ENCODE measurements at places on chromosomes 12 and 14. TPM values are rescaled to one million over a fixed set of nuclear protein-coding genes. Genes with fewer than 3 reads are reported as not detected.
A peak's percentile ranks its signal among the peaks of the same experiment; 100 is the strongest.

The FAM186B gene
- total RNA-seq = not detected

DNA sequence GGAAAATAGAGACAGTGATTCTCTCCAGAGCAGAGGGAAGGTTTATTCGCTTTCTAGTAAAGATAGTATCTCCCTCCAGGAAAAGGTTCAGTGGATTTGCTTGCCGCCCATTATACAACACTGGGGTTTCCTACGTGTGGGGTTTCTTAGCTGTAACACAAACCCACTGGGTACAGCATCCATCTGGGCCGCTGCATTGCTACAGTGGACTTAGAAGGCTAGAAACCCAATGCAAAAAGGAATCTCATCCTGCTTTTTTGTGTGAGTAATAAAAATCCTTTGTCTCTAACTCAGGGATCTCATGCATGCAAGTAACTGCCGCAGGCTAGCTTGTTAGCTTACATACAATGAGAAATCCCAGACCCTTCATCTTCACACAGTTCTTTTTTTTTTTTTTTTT is 67.1 kb upstream of the BCL2L14 start:
- no peak for DNase-seq

The LRRC9 gene
- total RNA-seq = not detected

DNA sequence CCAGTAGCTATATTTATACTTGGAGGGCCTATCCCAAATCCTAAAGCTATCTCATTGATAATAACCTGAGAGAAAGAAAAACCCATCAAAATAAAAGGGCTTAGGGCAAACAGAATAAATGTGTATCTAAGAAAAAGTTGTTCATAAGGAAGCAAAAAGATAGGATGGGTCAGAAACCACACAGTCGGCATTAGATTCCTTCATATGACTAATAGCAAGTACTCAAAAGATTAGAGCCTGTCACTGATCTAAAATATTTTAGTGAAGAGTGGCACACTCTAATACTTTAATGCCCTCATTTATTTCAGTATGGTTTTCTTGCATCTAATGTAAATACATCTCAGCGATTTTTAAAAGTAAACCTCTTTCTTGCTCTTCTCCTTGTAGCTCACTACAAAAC is 17.1 kb upstream of the NAV3 start:
- no peak for DNase-seq

DNA sequence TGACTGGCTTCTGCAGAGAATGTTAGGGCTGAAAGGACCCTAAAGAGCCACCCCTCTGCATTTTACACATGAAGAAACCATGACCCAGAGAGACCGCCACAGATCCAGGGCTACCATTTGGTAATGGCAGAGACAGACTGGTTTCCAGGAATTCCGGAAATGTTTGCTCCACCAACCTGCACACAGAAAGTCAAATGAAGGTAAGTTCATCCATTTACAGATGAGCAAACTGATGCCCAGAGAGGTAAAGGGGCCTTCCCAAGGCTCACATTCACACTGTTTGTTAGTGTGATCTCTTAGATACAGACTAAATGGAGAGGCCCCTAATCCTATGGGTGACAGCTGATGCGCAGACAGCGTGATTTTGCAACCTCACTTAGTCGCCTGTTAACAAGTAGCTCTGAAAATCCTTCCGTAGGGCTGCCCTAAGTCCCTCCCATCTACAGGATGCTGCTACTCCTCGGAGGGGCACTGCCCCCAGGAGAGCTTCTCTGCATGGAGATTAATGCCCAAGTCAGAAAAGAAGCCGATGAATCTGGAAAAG is 33.8 kb downstream of the ZFP36L1 start:
- no peak for DNase-seq

DNA sequence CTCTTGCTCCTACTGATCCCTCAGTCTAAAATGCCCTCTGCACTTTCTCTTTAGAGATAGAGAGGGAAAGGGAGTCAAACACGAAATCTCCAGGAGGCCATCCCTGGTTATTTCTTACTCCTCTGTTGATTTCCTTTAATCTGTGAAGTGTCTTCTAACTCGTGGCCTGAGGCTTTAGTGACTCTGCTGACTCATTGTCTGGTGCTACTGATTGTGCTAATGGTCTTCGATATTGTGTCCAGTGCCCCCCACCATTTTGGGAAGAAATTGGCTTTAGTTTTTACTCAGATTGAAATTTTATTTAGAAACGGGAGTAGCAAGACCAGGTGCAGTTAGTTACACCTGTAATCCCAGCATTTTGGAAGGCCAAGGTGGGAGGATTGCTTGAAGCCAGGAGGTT is 839 bp downstream of the CLEC9A start:
- no peak for DNase-seq

DNA sequence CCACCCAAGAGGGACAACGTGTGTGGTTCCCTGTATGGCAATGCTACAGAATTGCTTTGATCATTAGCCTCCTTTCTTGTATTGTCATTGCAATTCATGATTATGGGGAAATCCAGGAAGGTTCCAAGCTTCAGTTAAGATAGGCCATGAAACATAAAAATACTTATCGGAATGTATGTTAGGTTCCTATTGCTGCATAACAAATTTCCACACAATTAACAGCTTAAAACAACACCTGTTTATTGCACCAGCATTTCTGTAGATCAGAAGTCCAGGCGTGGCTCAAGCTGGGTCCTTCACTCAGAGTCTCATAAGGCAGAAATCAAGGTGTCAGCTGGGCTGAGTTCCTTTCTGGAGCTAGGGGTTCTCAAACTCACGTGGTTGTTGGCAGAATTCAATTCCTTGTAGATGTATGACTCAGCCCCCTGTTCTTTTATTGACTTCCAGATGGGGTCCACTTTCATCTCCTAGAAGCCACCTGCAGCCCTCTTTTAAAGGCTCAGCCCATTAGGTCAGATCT is 365.6 kb upstream of the TMPO start:
- no peak for DNase-seq

- DNase-seq = no peak
Measured at GRCh38 chr12:19596434-19597166, 157.3 kb downstream of the AEBP2 start.

- DNase-seq = peak; percentile 69
Measured at GRCh38 chr12:64610660-64611340, 505 bp downstream of the RASSF3 start.

GRCh38 chr14:104326848-104327247 is 188.5 kb downstream of the KIF26A start:
- DNase-seq = no peak

- no peak for DNase-seq
Measured at GRCh38 chr12:117622087-117622486, 260.7 kb upstream of the NOS1 start.

GRCh38 chr12:95416111-95416636 is 57.8 kb upstream of the METAP2 start:
- DNase-seq = no peak

DNA sequence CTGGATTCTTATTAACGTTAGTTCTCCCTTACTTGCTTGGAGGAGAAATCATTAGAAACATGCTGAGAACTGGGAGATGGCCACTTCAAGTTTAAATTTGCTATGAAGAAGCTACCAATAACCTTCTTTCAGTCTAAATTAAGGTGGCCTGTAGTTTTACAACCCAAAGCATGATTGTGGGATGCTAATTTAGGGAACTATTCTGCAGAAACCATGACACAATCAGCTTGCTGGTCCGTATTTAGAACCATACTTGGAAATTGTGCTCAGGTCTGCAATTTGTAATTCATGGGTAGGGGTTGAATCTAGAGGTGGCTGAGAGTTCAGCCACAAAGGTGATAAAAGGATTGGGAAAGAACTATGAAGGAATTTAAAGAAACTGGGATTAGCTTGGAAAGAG is 405.7 kb downstream of the RAD51B start:
- no peak for DNase-seq

- DNase-seq = peak; percentile 79
Measured at GRCh38 chr12:117408161-117408791, 46.9 kb upstream of the NOS1 start.

- no peak for DNase-seq
Measured at GRCh38 chr12:23611320-23611719, 338.1 kb downstream of the SOX5 start.

The AKAP3 gene
- not detected for total RNA-seq

The DAO gene
- not detected for total RNA-seq

The LIN7A gene
- 20.1 TPM for total RNA-seq

The GUCY2C gene
- not detected for total RNA-seq

The KCNH3 gene
- not detected for total RNA-seq

The TMEM233 gene
- 0.20 TPM for total RNA-seq

GRCh38 chr12:70692681-70693288 is 55.6 kb upstream of the PTPRB start:
- no peak for DNase-seq

GRCh38 chr12:12919666-12920435 is 28.5 kb downstream of the GPRC5A start:
- no peak for DNase-seq

- no peak for DNase-seq
Measured at GRCh38 chr12:54924972-54925707, 59.4 kb downstream of the TESPA1 start.

The CLEC9A gene
- total RNA-seq = not detected

The HOTAIR gene
- total RNA-seq = 4.5 TPM

- DNase-seq = no peak
Measured at GRCh38 chr12:86331457-86331856, 75.3 kb upstream of the MGAT4C start.

The IAPP gene
- total RNA-seq = not detected

The FGF23 gene
- total RNA-seq = not detected

DNA sequence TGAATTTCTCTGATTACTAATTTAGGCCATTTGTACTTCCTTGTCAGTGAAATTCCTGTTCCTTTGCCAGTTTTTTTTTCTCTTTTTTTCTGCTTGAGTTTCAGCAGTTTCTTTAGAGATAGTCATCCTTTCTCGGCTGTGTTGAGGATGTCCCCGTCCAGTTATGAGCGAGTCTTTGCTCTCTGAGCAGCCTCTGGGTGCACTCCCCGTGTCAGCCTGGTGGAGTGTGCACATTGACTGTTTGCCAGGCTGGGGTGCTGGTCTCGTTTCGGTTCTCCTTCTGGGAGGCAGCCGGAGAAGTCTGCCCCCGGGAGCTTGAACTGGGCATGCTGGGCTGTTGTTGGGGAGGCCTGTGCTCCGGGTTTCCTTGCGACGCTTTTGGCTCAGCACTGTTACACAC is 3.0 kb downstream of the PACS2 start:
- no peak for DNase-seq

DNA sequence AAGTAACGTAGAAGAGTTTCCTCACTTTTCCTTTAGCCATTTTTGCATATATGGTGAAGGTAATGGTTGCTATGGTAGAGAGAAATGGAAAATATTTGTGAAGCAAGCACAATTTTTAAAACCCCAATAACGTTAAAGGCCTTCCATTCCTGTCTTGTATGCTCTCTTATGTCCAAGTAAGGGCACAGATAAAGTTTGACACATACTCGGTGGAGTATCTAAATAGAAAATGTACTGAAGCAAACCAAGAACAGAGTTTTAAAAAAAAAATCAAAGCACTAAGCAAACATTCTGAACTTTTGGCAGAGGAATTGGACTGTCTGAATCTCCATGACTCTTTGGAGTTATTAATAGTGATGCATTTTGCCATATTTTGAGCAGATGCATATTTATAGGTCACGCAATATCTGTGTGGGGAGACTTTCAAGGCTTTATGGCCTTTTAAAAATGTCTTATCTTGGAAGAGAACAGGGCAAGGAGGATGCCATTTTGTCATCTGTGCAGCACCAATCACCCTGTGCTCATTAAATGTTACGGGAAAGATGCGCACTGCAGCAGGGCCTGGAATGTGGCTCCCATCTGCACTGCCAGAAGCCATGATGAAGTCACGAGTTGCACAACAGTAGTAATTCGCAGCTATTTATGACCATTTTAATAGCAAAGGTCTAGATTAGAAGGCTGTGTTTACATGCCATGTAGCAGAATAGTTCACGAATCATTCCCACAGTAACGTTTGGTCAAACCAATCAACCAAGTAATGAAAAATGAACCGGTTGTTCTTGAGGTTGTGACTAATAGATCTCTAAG is 23.3 kb upstream of the AMIGO2 start:
- peak; percentile 26 for DNase-seq

- no peak for DNase-seq
Measured at GRCh38 chr12:81726634-81727033, 32.5 kb downstream of the PPFIA2 start.

The PDE3A gene
- 0.03 TPM for total RNA-seq

DNA sequence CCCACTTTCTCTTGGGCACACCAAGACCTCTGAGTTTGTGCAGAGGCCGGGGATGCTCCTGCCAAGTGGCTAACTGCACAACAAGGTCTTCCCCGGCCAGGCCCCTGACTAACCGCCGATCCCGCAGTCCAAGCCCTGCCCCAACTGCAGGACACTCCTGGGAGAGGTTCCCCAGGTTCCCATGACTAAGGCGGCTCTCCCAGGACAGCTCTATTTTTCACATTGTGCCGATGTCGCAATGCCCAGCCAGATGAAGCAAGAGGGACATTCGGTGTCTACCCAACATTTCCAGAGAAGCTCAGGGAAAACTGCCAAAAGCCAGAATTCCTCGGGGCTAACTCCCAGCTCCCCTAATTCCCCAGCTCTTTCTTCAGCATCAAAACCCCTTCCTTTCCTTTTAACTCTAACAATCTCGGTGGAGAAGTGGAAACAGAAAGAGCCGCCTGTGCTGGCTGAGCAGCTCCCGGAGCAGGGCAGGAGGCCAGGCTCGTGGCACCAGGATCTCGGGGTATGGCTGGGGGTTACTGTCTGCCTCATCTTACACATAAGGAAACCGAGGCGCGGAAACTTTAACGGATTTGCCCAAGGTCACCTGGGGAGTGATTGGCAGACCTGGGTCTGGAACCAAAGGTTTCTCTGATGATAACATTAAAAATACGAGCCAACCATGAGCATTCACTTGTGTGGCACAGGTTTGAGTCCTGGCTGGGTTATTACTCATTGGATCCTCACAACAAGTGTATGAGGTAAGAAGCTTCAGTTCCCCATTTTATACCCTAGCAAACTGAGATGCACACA is 318.2 kb downstream of the BCL11B start:
- peak; percentile 69 for DNase-seq

The CLEC14A gene
- total RNA-seq = not detected

The GRIP1 gene
- total RNA-seq = not detected

The DLK1 gene
- not detected for total RNA-seq

The WSCD2 gene
- not detected for total RNA-seq

The LMNTD1 gene
- not detected for total RNA-seq

DNA sequence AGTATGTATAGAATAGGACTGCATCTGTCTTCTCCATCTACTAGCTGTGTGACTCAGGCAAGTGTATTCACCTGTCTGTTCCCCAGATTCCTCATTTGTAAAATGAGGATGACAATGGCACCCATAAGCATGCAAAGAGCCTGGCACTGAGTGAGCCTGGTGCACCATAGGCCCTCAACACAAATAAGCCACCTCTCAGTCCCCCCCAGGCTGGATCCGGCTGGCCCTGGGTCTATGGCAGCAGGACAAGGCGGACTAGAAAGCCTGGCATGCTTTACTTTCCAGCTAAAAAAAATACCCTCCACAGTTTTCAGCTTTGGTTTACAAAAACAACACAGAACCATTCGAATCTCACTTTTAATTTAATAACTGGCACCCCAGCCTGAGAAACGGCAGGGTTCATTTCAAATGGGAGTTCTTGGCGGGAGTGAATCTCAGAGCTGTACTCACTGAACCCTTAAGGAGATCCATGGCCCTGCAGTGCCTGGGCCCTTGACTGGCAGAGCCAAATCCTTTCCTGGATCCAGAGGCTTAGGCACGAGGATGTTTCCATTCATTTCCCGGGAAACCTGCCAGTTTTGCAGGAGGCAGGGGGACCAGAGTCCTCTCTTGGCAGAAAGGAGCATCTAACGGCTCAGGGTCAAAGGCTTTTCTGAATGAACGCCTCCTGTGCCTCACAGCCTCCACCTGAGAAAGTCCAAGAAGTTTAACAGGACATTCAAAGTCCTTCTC is 17.7 kb downstream of the SYNE3 start:
- DNase-seq = peak; percentile 81

Measured in MG63 (cell line).